ENCODE measurements at places on chromosomes 2 and 18. TPM values are rescaled to one million over a fixed set of nuclear protein-coding genes. Genes with fewer than 3 reads are reported as not detected.

HOXD12 gene
- not detected for total RNA-seq

- H3K36me3 ChIP-seq = no peaks in the 10 kb centered on the region
- H3K27ac ChIP-seq = peak overlapping the region; percentile 14
- peaks cover 15% of the 10 kb centered on the region for H3K27me3 ChIP-seq
- no peak overlapping the region for H3K4me3 ChIP-seq
- no peaks in the 10 kb centered on the region for H3K4me1 ChIP-seq
Measured at GRCh38 chr2:71891719-71892422, 255.8 kb downstream of the CYP26B1 start.

DNA sequence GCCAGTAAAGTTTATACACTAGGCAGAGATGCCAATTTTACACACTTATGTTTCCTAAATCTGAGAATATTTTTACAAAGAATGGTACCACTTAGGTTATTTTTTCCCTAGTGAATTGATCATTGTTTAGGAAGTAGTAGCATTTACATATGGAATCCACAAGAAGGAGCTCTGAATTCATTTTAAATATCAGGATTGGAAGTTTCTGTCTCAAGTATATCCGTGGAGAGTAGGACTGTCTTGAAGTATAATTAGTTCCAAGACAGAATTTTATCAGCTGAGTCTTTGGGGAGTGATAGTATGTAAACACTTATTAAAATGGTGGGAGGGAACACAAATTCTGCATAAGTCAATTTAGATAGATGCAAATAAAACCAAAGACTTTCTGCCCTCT lies 82.3 kb upstream of the FAM98A start:
- H3K27ac ChIP-seq = no peak overlapping the region
- no peaks in the 10 kb centered on the region for H3K36me3 ChIP-seq
- H3K27me3 ChIP-seq = no peaks in the 10 kb centered on the region
- H3K4me3 ChIP-seq = no peak overlapping the region
- no peak for DNase-seq

PIEZO2 gene
- total RNA-seq = 1.7 TPM

- H3K4me1 ChIP-seq = peaks cover 22% of the 10 kb centered on the region
- peaks cover 21% of the 10 kb centered on the region for H3K27me3 ChIP-seq
- DNase-seq = no peak
- no peak overlapping the region for H3K4me3 ChIP-seq
Measured at GRCh38 chr2:98037666-98038336, 42.1 kb upstream of the TMEM131 start.

ASB18 gene
- total RNA-seq = not detected

FOXD4L1 gene
- total RNA-seq = 0.48 TPM

DNA sequence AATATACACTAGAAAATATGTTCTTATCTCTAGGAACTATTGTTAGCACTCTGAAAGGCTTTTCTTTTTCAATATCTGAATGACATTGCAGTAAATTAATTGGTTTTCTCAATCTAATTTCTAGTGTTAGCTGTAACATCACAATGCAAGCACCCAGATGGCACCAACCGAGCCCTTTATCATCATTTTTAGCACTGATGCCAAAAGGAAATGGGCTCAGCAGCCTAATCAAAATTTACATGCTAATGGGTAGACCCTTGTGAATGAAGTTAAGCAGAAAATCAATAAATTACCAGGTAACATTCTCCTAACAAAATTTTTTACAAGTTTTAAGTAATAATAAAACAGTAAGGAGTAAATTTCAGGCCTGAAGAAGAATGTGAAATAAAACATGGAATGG lies 53.5 kb upstream of the PGAP1 start:
- peaks cover 6% of the 10 kb centered on the region for H3K4me1 ChIP-seq
- no peaks in the 10 kb centered on the region for H3K27me3 ChIP-seq
- no peak for DNase-seq
- H3K36me3 ChIP-seq = no peaks in the 10 kb centered on the region
- peak overlapping the region; percentile 59 for H3K27ac ChIP-seq

- DNase-seq = no peak
- H3K4me1 ChIP-seq = peaks cover 3% of the 10 kb centered on the region
- no peak overlapping the region for H3K27ac ChIP-seq
- H3K36me3 ChIP-seq = no peaks in the 10 kb centered on the region
Measured at GRCh38 chr2:138390316-138390945, 111.1 kb upstream of the SPOPL start.

GRCh38 chr18:78966793-78967106 lies 12.9 kb upstream of the SALL3 start:
- H3K27ac ChIP-seq = no peak overlapping the region
- no peaks in the 10 kb centered on the region for H3K4me1 ChIP-seq
- no peak for DNase-seq
- peaks cover 50% of the 10 kb centered on the region for H3K27me3 ChIP-seq
- no peak overlapping the region for H3K4me3 ChIP-seq
- H3K36me3 ChIP-seq = no peaks in the 10 kb centered on the region

DNA sequence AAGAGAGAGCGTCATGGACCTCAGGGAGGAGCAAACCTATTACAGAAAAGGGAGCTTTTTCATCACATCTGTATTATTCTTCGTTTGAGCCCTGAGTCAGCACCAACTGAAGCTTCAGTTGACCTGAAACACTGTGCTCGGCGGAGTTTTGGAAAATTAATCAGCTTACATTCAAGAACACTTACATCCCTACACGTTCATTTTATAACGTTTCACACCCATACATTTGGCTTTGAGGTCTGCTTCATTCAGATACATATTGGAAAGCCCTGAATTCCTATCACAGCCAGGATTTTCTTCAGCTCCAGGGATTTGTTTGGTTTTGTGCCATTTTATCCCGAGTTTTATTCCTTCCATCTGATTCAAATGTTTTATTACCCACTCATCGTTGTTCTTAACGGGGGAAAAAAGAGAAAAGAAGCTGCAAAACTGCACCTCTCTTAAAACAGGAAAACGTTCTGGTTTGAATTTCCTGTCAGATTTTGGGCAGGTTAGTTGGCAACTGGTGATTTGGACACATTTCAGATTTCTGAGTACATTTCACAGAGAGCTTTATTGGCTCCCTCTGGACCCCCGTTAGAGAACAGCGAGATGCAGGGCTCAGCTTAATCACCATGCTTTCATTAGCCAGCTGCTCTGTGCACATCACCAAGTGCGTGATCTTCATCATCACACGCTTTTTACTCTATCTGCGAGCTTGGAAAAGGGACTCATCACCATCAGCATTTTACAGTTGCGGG lies 88.8 kb downstream of the CDC42EP3 start:
- no peak for DNase-seq
- H3K4me3 ChIP-seq = no peak overlapping the region
- H3K27ac ChIP-seq = peak overlapping the region; percentile 11
- H3K36me3 ChIP-seq = peaks cover 2% of the 10 kb centered on the region

GPBAR1 gene
- 9.7 TPM for total RNA-seq

SERPINB2 gene
- total RNA-seq = not detected

VAMP5 gene
- total RNA-seq = 4.2 TPM

DNA sequence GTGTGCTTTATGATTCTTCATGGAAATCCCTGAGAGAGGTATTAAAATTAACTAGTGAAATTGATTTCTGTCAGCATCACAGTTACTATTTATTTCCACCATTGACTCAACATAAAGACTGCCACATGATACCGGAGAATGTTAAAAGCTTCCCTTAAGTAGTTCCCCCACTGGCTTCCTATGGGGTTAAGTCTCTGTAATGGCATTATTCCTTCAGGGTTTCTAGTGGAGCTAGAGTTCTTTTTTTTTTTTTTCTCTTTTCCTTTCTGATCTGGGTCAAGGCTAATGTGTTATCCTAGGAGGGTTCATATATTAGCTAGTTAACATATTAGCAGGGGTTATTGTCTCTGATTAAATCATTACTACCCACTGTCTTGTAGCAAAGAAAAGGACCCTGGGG lies 1919.1 kb upstream of the PIK3C3 start:
- H3K36me3 ChIP-seq = no peaks in the 10 kb centered on the region
- H3K4me3 ChIP-seq = no peak overlapping the region
- H3K27ac ChIP-seq = no peak overlapping the region
- H3K4me1 ChIP-seq = peaks cover 15% of the 10 kb centered on the region
- H3K27me3 ChIP-seq = no peaks in the 10 kb centered on the region
- DNase-seq = no peak

DNA sequence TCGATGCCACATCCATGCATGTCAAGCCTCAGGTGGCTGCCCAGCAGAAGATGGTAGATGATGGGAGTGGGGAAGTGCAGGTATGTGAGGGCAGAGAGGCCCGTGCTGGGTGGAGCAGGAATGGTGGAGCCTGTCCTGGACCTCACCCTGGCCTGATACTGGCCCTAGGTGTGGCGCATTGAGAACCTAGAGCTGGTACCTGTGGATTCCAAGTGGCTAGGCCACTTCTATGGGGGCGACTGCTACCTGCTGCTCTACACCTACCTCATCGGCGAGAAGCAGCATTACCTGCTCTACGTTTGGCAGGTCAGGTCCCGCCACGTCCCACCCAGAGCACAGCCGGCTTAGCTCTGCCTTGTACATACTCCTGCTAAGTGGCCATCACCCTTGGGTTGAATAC lies 13.0 kb downstream of the VIL1 start:
- no peaks in the 10 kb centered on the region for H3K27me3 ChIP-seq
- H3K27ac ChIP-seq = no peak overlapping the region
- no peak overlapping the region for H3K4me3 ChIP-seq
- H3K36me3 ChIP-seq = peaks cover 29% of the 10 kb centered on the region

DNA sequence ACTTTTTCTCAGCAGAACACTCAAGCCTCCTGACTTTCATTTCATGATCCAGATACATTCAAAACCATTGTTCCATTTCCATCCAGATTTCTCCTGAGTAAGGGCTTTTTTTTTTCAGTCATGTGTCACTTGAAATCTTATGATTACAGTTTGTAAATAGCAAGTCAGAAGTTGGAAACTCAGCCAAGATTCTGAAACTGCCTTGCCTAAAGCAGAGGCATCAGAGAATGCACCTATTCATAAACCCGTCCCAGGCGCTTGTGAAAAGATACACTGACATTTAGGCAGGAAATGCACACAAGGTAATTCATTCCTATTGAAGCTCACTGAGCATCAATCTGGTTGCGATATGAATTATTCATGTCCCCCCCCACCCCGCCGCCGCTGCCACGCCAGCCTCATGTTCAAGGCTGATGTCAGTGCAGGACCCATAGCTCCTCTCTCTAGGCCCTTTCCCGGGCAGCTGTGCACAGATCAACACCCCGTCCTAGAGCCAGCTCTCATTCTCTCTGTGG lies 30.4 kb upstream of the MGAT4A start:
- H3K36me3 ChIP-seq = no peaks in the 10 kb centered on the region
- H3K27me3 ChIP-seq = no peaks in the 10 kb centered on the region
- DNase-seq = no peak
- H3K4me1 ChIP-seq = no peaks in the 10 kb centered on the region
- no peak overlapping the region for H3K27ac ChIP-seq

CYS1 gene
- total RNA-seq = 2.5 TPM

LAMA1 gene
- 257 TPM for total RNA-seq

MAP3K19 gene
- not detected for total RNA-seq

GRCh38 chr2:150418916-150419315 lies 68.6 kb downstream of the RND3 start:
- no peaks in the 10 kb centered on the region for H3K27me3 ChIP-seq
- no peaks in the 10 kb centered on the region for H3K36me3 ChIP-seq
- no peak overlapping the region for H3K27ac ChIP-seq
- no peak overlapping the region for H3K4me3 ChIP-seq
- no peak for DNase-seq

CRACDL gene
- total RNA-seq = 1.6 TPM

GRCh38 chr2:120809609-120810440 lies 74.2 kb downstream of the GLI2 start:
- no peak for DNase-seq
- peaks cover 9% of the 10 kb centered on the region for H3K4me1 ChIP-seq
- H3K36me3 ChIP-seq = no peaks in the 10 kb centered on the region
- H3K27me3 ChIP-seq = peaks cover 70% of the 10 kb centered on the region
- H3K4me3 ChIP-seq = no peak overlapping the region
- H3K27ac ChIP-seq = no peak overlapping the region

- no peaks in the 10 kb centered on the region for H3K27me3 ChIP-seq
- no peak for DNase-seq
- no peak overlapping the region for H3K27ac ChIP-seq
Measured at GRCh38 chr2:12732651-12733050, 15.9 kb downstream of the TRIB2 start.

GRCh38 chr2:200028998-200029397 lies 73.6 kb downstream of the MAIP1 start:
- no peaks in the 10 kb centered on the region for H3K27me3 ChIP-seq
- no peak overlapping the region for H3K4me3 ChIP-seq
- no peak for DNase-seq
- H3K4me1 ChIP-seq = no peaks in the 10 kb centered on the region

WNT10A gene
- total RNA-seq = not detected

CHN1 gene
- 50.3 TPM for total RNA-seq

TLX2 gene
- not detected for total RNA-seq
